ENCODE measurements at places on chromosomes 13 and 19. TPM values are rescaled to one million over a fixed set of nuclear protein-coding genes. Genes with fewer than 3 reads are reported as not detected.

Gene SLC25A41
- 1.8 TPM for total RNA-seq

Gene RBM42
- 117 TPM for total RNA-seq

Gene GJB2
- 50.4 TPM for total RNA-seq

Gene ZNF610
- total RNA-seq, result 1.6 TPM

Gene CFD
- total RNA-seq, result 42.2 TPM

All from colonic mucosa (tissue), 4 donors.